ENCODE measurements at places on chromosomes 1 and 21. TPM values are rescaled to one million over a fixed set of nuclear protein-coding genes. Genes with fewer than 3 reads are reported as not detected.

GRCh38 chr1:158691907-158692306, 5.4 kb upstream of the SPTA1 start:
- DNase-seq = no peak

- DNase-seq = no peak
These were observed 149.9 kb downstream of the HS2ST1 start for GRCh38 chr1:87064309-87064708.

GRCh38 chr1:230717251-230717650, 3.3 kb upstream of the AGT start:
- DNase-seq = no peak

DNA sequence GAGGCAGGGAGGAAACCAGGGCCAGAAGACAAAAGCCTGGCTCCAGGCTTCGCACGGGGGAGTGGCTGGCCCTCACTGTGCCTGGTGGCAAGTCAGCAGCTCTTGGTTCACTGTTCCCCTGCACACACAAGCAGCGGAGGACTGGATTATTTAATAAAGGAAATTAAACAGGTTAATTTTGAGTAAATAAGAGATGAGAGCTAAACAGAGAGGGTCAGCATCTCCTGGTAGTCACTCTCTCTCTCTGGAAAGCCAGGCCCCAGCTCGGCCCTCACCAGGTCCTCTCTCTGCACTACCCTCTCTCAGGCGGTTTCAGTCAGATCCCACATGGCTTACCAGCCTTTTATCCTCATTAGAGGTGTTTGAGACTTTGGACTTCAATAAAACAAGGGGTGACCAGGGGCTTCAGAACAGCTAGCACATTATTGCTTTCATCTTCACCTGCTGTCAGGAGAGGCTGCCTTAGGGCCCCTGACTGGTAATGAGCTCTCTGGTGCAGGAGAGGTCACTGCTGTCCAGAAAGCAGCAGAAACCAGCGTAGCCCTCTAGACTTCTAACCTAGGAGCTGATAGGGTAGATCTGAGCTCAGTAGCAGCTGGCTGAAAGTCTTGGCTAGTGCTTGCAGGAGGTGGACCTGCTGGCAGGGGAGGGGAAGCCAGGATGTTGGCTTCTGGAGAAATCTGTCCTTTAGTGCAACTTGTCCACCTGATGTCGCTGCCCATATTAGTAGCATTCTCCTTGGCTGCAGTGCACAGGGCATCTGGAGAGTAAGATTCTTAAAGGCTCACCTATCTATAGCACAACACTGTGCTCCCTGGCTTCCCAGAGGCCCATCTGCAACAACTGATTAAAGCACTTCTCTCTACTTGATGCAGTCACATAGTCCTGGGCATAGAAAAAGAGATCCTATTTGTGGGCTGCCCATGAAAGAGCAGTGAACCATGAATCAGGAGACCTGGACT, 45.9 kb downstream of the SYT6 start:
- no peak for DNase-seq

DNA sequence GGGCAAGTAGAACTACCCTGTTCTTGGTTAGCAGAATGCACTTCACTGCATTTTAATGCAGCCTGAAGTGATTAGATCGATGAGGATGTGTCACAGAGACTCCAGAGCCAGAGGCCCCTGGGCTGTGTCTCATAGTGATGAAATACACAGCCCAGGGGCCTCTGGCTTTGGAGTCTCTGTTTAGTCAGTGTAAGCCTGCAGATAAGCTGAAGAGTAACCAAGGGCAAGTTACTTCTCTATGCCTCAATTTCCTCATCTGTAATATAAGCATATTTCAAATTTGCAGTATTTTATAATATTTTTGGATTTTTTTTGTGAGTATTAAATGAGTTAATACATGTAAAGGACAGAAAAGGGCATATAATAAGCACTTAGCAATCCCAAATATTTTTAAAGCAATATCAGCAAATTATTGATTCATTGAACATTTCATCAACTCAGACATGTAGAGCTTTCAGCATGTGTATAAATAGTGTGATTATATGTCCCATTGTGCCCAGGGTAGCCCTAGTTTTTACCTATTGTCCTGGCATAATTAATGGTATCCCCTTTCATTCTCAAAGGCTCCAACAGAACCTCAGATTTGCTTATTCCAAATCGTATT, 23.6 kb upstream of the APOBEC4 start:
- no peak for DNase-seq

DNA sequence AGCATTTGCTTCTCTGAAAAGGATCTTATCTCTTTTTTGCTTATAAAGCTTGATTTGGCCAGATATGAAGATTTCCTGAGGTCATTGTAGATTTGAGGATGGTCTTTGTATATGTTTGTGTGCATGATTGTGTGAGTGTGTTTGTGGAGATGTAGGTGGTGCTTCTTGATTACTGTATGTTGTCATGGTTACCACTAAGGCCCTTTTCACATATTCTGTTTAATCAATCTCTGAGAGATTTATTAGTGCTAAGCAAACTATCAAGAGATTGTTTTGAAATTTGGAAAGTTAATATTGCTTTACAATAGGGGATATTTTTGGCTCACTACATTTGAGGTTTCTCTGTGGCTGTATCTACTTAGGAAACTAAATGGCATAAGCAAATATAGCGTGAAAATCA, 191.7 kb downstream of the S1PR1 start:
- DNase-seq = no peak

DNA sequence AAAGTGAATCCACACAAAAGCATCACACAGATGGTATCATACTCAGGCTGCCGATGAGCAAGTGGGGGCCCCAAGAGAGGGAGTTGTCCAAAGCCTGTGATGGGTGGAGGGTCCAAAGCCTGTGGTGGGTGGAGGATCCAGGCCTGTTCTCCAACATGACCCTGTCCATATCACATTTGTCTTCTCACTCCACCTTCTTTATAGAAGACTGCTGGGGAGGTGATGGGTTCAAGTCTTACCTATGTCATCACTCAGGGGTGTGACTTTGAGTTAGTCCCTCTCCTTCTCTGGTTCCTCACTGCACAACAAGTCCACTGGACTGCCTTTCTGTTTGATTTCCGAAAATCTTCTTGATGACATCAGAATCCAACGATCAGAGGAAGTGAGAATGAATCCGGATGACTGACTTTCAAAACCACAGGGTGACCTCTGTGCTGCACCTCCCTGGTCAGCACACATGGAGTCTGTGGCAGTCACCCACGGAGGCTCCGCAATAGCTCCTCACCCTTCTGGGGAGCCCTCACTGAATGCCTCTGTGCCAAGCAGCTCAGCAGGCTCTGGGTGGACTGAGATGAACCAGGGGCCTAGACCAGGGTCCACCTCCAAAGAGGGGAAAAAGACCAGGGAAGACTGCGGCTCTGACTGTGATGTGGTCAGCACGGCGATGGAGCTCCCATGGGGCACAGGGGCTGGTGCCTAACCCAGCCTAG, 166.8 kb downstream of the HIVEP3 start:
- no peak for DNase-seq

GRCh38 chr1:213409971-213410370, 358.9 kb downstream of the RPS6KC1 start:
- DNase-seq = no peak

- DNase-seq = no peak
These were observed 2.1 kb upstream of the S100A2 start for GRCh38 chr1:153567621-153568366.

DNA sequence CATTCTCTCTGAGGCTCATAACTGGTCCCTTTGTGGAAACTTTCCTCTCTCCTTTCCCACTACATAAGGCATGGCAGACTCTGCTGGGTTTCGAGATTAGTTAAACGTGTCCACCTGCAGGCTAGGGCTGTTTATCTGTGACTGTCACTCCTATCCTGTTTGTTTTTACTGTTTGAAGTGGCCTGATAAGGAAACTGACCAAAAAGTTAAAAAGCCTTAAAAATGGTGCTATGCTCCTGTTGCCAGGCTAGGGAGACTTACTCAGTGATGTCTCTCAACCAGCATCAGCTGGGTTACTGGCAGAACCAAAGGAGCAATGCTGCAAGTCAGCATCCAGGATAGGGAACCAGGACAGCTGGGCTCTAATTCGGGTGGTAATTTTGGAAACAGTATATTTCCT, 3.9 kb downstream of the PIGV start:
- no peak for DNase-seq

DNA sequence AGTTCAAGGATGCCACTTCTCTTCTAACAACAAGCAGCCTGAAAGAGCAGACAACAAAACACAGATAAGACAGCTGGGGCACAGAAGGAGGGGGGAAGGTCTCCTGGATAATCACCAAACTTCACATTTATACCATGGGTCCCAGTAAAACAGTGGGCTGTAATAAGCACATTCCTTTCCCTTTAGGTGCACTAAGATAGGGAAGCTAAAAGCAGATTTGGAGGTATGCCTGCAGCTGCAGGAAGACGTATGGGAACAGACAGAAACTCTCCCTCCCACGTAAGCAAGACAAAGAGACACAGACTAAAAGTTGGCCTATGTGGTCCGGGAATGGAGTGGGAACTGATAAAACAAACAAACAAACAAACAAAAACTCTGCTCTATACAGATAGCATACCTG, 612.1 kb downstream of the MRPL39 start:
- DNase-seq = no peak

DNA sequence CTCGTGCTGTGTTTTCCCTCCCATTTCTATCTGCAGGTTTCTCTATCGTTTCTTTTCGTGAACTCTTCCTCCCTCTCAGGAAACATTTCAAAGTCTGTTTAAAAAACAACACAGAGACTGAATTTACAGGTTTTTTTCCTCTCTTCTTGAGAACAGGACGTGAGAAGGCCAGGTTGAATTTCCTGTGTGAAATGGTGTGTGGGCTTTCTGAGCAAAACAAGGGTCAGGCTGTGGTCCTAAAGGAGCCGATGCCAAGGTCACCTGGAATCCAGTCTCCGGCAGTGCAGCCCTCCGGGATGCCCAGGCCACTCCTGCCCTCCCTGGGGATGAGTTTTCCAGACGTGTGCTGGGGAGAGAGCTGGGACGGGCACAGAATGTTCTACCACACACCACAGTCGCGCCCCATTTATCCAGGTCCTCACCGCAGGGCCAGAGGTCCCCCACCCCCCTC, 62.7 kb upstream of the RUNX3 start:
- DNase-seq = no peak

GRCh38 chr1:64847666-64848065, 102.8 kb downstream of the RAVER2 start:
- no peak for DNase-seq

GRCh38 chr1:179058487-179059483, 23.1 kb upstream of the TOR3A start:
- no peak for DNase-seq

- no peak for DNase-seq
These were observed 30.9 kb upstream of the NBL1 start for GRCh38 chr1:19613171-19613703.

DNA sequence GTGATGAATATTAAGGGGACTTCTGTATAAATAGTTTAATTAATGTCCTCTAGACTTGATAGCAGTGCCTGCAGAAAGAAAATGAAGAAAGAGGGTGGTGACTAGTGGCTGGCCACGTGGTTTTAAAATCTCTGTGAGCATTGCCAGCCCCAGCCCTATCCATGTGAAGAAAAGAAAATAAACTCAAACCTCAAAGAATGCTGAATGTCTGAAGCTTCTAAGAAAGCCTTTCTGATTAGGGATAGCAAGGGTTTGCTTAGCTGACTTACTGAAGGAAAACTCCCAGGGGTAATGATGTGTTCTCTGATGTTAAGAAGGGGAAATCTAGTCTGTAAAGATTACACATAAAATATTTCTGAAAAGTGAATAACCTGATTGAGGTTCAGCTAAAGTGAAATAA, 31.8 kb downstream of the ADGRL2 start:
- DNase-seq = no peak

GRCh38 chr1:89287181-89288050, 14.8 kb upstream of the GBP5 start:
- DNase-seq = no peak

DNA sequence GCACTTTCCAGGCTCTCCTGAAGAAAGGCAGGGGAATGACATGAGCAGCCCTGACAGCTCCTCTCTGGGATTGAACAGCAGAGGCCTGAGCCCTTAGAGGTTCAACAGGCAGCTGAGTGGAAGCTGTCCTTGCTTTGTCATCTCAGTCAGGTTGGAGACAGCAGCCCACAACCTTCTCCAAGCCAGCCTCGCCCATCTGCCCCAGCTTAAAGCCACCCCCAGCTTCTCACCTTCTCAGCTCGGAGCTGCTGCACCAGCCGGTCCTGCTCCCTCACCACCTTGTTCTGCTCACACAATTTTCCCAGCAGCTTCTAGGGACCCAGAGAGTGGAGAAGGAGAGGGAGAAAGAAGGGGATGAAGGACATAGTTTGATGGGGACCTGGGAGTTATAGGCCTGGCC, 35.2 kb upstream of the GOLT1A start:
- no peak for DNase-seq

DNA sequence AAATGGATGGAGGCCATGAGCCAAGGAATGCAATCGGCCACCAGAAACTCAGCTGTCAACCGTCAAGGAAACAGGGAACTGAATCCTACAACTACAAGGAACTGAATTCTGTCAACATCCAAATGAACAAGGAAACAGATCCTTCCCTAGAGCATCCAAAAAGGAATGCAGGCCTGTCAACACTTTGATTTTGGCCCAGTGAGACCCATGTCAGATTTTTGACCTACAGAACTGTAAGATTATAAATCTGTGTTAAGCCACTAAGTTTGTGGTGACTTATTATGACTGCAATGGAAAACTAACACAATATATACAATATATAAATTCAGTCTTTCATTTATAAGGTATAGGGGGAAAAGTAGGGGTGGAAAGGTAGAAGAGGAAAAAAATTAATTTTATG, 55.3 kb downstream of the SHCBP1L start:
- DNase-seq = no peak

- DNase-seq = no peak
These were observed 222.0 kb downstream of the CAMTA1 start for GRCh38 chr1:7006996-7007871.

- no peak for DNase-seq
These were observed 48.4 kb upstream of the NR5A2 start for GRCh38 chr1:199979071-199979470.

DNA sequence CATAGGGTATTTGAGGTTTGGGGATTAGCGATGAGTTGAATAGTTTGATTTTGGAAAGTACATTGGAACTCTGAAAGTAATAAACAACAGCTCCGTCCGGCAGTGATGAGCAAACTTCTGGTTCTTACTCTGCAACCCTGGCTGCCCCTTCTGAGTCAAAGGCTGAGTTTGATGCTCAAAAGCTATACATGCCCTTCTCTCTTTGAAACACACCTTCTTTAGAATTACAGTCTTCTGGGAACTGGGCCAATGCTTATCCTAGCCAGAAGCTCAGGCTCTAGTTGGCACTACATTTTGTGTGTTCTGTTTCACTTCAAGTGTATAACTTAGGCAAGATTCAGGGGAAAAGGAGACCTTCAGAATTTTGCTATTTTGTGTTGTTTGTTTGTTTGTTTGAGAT, 9.3 kb downstream of the AHCYL1 start:
- DNase-seq = peak; percentile 47

KLHDC9 gene
- 6.5 TPM for total RNA-seq

PSEN2 gene
- 23.0 TPM for total RNA-seq

MFAP2 gene
- total RNA-seq = 17.7 TPM

MAN1C1 gene
- total RNA-seq = 14.7 TPM

ELOA gene
- 18.5 TPM for total RNA-seq

CAMK1G gene
- 1.8 TPM for total RNA-seq

NUP210L gene
- total RNA-seq = not detected

C2CD4D gene
- not detected for total RNA-seq
